Sciatic nerve (tissue), 2 donors: ENCODE measurements at places on chromosomes 11 and 22.

DNA sequence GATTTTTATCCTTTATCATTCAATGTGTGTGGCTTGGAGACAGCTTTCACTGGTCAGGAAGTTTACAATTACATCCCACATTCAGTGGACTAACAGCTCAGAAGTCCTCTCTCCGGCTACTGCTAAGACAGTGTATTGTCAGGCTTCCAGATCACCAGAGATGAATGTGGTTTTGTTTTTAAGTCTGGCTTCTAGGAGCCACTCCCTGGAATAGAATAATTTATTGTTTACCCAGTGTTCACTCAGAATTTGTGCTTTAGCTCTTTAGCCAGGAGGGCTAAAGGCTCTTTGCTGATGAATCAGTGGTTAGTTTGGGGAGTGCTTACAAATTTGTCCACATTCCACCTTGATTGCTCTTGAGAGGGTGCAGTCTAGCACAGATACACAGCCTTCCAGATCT is 26.5 kb downstream of the TRIM77 start:
- no peak for DNase-seq

DNA sequence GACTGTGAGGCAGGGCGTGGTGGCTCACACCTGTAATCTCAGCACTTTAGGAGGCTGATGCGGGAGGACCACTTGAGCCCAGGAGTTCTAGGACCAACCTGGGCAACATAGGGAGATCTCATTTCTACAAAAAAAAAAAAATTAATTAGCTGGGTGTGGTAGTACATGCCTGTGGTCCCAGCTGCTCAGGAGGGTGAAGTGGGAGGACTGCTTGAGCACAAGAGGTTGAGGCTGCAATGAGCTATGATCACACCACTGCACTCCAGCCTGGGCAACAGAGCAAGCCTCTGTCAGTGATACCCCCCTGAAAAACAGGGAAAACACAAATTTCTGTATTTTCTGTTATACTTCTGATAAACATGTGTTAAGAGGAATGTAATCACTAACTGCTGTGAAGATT is 57.8 kb upstream of the ARHGAP32 start:
- no peak for DNase-seq

GRCh38 chr22:31177420-31178162 is 17.6 kb downstream of the RNF185 start:
- DNase-seq, result no peak

DNA sequence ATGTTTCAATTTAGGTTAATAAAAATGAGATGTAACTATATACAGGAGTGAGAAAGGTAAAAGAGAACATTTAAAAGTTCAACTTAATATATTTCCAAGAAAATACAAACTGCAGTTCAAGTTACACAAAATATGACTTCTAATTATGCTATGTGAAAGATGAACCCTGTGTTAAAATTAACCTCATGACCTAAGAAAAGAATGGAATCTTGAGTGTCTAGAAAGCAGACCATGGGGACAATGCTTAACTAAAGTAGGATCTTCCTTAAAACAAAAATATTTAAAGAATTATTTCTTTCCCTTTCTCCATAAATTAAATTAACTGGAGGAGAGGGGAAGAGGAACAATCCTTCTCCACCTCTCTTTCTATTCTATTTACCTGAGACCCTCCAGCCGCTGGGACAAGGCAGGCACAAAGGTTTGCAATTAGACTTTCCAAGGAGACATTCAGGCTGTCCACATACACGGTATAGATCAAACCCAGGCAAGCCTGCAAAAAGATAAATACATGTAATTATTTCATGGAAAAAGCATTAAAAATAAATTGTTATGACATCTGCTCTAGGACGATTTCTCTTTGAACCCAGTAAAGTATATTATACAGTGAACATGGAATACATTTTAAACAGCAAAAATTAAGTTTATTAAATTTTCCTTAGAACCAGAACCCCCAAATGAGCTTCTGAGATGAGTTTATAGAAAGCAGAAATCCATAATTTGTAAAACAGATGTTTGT is 264.5 kb downstream of the SBF2 start:
- DNase-seq, result no peak

DNA sequence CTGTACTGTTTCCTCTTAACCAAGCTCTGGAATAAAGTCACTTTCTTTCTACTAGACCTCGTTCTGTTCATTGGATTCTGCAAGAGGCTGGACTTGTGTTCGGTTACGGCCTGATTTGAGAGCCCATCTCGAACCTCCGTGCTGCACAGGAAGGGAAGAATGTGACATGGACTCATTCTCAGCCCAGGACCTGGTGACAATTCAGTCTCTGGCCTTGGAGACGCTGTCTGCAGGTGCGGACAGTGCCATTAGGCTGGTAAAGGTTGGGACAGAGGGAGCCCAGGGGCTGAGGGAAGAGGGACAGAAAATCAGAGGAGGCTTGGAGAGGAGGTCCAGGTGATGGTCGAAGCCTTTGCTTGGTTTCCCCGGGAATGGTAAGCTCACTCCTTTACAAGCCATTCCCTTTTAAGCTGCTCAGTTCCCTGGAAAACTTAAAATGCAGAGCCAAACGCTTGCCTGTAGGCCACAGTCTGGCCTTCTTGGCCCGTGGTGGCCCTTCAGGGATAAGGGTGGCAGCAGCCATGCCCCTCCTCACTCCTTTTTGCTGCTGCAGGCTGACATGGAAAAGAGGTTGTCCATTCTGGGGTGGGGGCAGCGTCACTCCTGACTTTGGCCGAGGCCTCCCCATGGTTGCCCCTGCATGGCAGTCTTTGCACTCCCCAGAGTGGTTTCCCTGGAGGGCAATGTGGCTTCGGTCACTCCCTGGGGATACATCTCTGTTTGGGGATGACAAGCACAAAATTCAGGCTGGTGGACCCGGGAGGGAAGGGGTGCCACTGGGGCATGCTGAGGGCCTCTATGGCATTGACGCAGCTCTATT is 52.3 kb downstream of the SHISAL1 start:
- DNase-seq, result peak; percentile 33

DNA sequence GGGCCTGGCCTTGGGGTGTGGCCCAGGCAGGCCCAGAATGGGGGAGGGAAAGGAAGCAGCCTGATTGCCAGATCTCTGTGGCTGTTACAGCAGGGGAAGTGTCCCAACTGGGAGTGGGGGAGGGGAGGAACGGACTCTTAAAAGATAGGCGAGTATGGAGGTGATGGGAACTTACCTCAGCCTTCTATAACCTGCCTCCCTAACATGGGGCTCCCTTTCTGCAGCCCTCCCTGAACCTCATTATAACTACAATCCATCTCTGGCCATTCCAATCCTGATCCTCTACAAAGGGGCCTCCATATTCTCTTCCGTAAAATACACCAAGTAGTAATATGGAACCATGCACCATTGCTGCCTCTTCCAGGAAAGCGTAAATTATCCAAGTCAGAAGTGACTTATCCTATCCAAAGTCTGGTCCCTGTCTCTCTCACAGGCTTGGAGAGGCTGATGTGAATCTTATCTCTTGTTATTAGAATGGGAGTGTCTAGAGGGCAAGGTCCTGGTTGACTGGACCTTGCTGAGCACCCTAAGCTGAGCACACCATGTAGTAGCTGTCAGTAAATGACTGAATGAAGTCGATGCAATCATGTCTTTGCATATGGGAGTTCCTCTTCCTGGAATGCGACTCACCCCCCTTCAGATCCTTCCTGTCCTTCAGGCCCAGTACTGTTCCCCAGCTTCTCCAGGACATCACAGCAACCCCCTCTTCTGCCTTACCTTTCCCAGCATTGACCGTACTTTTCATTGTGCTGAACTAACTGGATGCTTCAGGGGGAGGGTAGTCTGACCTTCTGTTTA is 5.9 kb downstream of the RHOG start:
- DNase-seq, result no peak

- no peak for DNase-seq
These were observed 113.1 kb downstream of the CADM1 start for GRCh38 chr11:115391160-115391559.

DNA sequence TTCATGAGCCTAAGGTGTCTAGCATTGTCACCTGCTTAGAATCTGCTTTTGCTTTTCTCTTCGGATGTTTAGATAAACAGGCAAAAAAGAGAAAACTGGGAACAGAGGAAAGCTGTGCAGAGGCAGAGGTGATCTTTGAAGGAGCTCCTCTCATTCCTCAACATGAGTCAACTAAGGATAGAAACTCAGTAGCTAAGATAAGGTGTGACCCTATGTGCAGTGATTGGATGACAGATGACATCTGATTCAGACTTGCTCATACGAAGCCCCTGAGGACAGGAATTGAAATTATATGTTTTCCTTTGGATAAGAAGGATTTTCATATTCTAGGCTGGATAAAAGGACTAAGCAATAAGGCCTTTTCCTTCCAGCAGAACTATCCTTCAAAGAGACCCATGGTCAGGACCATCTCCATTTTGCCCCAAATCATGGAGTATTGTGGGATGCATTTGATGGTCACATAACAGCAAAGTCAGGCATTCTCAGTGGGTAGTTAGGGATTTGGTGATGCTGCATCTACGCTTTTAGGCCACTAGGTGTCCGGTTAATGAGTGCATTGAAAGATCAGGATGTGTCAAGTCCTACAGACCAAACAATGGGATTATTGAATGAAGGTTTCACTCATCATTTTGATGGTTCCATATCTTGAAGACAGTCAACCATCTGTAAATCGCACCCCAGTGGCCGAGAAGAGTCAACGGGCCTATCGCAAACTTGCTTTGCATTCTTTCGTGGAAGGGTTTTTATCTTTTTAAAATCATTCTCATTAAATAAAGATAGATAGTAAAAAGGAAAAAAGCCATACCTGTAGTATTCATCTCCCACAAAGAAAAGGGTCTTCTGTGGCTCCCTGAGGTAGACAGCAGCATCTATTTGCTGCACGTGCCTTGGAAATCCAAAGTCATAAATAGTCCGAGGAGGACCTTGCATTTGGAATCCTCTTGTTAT is 32.2 kb downstream of the MMP20 start:
- no peak for DNase-seq

- peak; percentile 78 for DNase-seq
These were observed 28.7 kb downstream of the CHRDL2 start for GRCh38 chr11:74702383-74703007.

- no peak for DNase-seq
These were observed 679.4 kb upstream of the KIRREL3 start for GRCh38 chr11:127679816-127680545.

GRCh38 chr22:42111798-42112197 is 18.8 kb downstream of the CYP2D6 start:
- no peak for DNase-seq

DNA sequence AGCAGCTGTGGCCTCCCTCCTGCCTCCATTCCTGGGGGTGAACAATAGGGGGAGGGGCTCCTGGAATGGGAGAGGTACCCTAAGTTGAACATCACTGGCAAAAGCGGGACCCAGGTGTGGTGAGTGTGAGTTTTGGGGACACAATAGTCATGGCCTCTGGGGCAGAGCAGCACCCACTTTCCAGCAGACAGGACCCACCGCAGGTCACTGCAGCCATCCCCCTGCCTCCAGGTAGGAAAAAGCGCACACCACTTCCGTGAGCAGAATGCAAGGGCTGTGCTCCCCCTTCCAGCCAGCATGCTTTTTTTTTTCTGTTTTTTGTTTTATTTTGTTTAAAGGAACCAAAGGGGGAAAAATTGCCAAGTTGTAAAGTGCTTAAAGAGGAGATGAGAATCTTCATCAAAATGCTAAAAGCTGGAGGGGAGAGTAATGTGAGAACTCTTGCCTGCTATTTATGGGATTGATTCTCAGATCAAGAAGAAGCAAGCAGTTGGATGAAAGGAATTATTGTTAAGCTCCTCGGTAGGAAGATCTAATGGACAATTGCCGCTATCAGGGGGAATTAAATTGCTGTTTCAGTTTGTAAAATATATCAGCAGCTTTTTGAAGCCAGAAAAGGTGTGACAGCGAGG is 152.9 kb downstream of the FEZ1 start:
- no peak for DNase-seq

GRCh38 chr11:58807343-58807742 is 37.2 kb downstream of the GLYATL2 start:
- no peak for DNase-seq

- no peak for DNase-seq
These were observed 51.1 kb upstream of the CFAP300 start for GRCh38 chr11:101996111-101996510.

- no peak for DNase-seq
These were observed 9.3 kb downstream of the TSPO start for GRCh38 chr22:43160497-43161126.
